ENCODE measurements at places on chromosomes 1 and 21.

GRCh38 chr1:54207287-54207686 is 7.3 kb downstream of the MRPL37 start:
- no peak for DNase-seq

GRCh38 chr1:229105109-229105508 is 165.8 kb upstream of the RAB4A start:
- no peak for DNase-seq

- no peak for DNase-seq
Measured at GRCh38 chr1:38625939-38626338, 233.6 kb downstream of the RRAGC start.

DNA sequence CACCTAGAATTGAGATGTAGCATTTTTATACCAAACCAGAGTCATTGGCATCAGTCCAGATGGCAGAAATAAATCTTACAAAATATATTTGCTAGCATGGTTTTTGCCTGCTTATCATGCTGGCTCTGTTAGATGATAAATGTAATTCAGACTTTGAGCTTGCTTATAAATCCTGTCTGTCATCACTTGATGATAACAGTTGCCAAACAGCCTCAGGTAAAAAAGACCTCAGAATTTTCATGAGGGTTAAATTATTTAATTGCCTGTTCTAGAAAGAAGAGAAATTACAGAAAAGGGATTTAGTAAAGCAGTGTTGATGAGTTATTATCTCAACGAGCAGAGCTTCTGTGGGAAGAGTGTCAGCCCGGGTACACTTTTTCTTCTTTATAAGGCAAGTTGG is 83.3 kb downstream of the FNBP1L start:
- DNase-seq, result no peak

DNA sequence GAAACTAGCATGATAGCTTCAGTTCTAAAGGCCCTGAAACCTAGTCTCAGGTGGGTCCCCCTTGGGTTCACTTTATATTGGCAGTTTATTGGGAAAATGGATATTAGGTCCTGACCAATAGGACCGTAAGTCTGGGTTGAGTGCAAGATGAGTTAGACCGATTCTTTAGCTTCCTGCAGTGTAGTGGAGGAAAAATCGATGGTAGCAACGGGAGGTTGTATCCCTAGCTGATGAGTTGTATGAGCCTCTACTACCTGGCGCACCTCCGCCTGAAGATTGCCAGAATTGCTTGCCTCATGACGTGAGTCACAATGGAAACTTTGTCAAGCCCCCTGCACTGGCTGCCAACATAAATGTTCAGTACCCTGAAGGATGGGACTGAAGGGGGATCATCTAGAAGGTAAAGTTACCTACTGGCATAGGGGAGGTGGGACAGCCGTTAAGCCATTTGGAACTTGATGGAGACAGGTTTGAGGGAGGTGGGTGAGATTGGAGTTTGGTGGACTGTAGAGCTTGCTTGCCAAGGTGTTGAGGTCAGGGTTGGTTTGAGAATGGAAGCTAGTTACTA is 3.9 kb downstream of the RCC1 start:
- no peak for DNase-seq

DNA sequence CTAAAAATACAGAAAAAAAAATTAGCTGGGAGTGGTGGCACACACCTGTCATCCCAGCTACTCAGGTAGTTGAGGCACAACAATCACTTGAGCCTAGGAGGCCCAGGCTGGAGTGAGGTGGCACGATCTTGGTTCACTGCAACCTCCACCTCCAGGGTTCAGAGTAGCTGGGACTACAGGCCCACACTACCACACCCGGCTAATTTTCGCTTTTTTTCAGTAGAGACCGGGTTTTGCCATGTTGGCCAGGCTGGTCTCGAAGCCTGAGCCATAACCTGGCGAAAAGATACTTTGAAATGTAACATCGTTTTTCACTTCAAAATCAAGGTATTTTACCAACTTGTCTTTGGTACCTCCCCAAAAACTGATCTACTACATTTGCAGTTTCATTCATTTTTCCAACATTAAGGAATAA is 6.1 kb downstream of the GAS5 start:
- no peak for DNase-seq

DNA sequence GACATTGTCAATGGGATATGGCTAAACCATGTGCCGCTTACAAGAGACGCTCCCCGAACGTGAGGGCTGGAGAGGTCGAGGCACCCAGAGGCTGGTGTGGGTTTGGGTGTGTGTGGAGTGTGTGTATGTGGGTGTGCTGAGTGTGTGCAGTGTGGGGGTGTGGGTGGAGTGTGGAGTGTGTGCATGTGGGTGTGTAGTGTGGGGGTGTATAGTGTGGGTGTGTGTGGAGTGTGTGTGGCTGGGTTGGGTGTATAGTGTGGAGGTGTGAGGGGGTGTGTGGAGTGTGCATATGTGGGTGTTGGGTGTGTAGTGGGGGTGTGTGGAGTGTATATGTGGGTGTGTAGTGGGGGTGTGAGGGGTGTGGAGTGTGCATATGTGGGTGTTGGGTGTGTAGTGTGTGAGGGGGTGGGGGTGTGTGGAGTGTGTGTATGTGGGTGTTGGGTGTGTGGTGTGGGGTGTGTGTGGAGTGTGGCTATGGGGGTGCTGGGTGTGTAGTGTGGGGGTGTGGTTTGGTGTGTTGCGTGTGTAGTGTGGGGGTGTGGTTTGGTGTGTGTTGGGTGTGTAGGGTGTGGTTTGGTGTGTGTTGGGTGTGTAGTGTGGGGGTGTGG is 42.2 kb downstream of the SLC19A1 start:
- no peak for DNase-seq

GRCh38 chr1:240526312-240526711 is 85.6 kb downstream of the GREM2 start:
- DNase-seq, result no peak

DNA sequence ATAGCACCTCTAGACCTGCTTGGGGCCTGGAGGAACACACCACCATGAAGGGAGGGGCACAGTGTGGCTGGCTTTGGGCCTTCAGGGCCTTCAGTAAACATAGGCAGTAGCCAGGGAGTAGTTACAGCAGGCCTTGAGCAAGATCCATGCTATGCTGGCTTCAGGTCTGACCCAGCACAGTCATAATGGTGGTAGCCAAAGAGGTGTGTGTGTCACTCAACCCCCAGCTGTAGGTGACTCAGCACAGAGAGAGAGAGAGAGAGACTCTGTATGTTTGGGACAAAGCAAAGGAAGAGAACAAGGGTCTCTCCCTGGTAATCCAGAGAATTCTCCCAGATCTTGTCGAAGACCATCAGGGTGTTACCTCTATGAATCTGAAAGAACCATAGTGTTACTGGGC is 250.5 kb upstream of the PKN2 start:
- DNase-seq, result no peak

- DNase-seq, result no peak
Measured at GRCh38 chr1:66476774-66477173, 57.2 kb upstream of the SGIP1 start.

- DNase-seq, result no peak
Measured at GRCh38 chr1:32618673-32619221, 31.6 kb downstream of the ZBTB8OS start.

- no peak for DNase-seq
Measured at GRCh38 chr1:37031429-37031828, 2.9 kb downstream of the GRIK3 start.

GRCh38 chr1:162385702-162386101 is 4.2 kb downstream of the C1orf226 start:
- no peak for DNase-seq

DNA sequence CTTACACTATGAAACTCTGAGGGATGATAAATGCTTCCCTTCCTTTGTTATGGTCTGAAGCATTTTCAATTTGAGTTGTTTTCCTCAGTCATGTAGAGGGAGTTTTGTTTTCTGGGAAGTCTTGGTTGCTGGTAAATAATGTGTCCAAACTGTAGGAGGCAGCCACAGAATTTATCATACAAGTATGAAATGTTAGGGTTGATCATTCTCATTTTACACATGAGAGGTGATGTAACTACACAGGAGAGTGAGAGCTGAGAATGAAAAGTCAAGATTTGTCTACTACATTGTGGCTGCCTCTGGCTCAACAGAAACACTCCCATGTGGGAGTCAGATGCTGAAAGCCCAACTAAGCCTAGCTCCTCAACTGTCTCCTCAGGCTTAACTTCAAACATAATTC is 182.5 kb upstream of the SGIP1 start:
- no peak for DNase-seq

DNA sequence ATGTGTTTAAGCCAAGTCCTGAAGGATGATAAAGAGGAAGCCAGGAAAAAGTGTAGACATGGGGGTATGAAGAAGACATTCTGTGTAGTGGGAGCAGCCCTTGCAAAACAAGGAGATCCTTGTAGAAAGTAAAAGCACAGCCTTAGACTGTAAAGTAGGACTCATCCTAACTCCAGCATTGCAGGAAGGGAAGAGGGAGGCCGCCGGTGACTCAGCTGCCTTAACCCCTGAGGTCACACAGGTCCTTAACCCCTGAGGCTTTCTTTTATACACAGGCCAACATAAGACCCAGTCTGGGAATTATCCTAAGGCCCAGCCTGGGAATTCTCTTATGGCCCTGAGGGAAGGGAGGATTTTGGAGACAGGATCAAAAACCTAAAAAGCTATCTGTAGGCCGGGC is 18.0 kb downstream of the PGM1 start:
- DNase-seq, result no peak

All from NCI-H1417 treated with DMSO at 0.1 percent for 48 hours (cell line).